Hepatic stellate cell (primary cell): ENCODE measurements at places on chromosomes 2 and 18.

DNA sequence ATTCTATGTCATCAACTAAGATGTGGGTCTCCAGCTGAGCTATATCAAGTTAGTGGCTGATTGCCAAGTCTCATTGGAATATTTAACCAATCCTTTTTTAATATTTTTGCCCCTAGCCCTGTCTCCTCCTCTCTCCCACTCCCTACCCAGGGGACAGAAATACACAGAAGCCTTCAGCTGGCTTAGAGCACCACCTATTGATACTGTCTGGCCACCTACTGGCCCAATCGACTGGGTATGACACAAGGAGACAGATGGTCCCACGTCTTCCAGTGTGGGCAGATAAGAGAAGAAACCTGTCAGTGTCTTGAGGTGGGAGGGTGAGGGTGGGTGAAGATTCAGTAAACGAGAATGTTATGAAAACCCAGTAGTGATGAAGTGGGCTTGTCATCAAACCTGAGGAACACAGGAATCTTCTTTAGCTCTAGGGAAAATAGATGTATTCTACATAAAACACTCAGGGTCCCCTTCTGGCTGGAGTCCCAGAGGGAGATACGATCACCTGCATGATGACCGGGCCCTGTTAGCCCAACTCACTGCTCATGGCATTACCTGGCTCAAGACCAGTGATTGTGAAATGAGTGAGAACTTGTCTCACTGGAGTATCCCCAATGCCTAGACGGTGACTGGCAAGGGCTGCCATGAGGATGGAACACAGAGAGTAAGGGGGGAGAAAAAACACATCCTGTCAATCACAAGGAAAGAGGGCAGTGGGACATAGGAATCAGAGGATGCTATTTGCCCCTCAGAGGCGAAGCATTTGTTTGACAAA is 26.7 kb downstream of the POLR1A start:
- peak; percentile 42 for DNase-seq

DNA sequence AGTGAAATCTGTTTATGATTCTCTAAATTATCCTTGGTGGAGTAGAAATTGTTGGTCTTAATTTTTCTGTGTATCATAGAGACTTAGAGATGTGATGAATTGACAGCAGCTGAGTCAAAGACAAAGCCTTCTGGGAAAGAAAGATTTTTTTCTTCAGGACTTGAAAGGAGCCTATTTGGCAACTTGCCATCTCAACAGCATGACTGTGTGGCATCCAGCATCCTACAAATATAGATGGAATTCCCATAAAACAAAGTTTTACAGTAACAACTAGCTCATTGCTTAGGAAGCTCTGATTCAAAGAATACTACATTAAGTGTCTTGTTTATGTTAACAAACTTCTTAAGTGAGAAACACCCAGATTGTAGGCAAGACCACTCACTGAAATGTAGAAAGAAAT is 79.2 kb upstream of the SETBP1 start:
- no peak for DNase-seq

DNA sequence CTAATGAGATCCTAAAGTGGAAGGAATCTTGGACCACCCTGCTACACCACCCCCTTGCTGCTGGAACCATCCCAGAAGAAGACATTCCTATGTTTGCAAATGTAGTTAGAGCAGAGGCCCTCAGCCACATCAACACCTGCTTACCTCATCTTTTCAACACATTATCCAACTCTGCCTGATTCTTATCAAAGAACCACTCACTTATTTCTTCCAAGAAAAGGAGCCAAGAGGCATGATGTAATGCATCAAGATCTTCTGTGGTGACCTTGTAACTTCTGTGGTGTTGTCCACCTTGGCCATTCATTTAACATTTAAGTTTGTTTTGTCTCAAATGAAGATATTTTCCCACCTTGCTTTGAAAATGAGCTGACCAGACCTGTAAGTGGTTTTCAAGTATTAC is 338.1 kb downstream of the CTNNA2 start:
- DNase-seq = no peak

GRCh38 chr18:7946734-7947377 is 379.7 kb downstream of the PTPRM start:
- peak; percentile 52 for DNase-seq

DNA sequence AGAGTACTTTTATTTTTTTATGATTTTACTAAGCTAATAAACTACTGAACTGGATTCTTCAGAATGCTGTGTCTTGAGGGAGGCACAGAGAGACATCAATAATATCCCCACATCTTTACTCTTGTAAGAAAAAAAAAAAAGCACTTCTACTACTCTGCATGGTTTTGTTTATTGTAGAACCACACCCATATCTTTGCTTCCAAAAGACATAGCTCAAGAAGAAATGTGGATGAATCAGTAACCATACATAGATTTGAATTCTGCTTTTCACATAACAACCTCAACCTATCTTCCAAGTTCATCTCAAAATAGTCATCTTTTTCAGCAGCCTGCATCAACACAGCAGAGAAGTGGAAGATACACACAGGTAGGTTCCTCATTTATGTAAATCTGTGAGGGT is 12.2 kb upstream of the COL5A2 start:
- DNase-seq = no peak

GRCh38 chr2:209976698-209977385 is 25.6 kb upstream of the RPE start:
- no peak for DNase-seq

DNA sequence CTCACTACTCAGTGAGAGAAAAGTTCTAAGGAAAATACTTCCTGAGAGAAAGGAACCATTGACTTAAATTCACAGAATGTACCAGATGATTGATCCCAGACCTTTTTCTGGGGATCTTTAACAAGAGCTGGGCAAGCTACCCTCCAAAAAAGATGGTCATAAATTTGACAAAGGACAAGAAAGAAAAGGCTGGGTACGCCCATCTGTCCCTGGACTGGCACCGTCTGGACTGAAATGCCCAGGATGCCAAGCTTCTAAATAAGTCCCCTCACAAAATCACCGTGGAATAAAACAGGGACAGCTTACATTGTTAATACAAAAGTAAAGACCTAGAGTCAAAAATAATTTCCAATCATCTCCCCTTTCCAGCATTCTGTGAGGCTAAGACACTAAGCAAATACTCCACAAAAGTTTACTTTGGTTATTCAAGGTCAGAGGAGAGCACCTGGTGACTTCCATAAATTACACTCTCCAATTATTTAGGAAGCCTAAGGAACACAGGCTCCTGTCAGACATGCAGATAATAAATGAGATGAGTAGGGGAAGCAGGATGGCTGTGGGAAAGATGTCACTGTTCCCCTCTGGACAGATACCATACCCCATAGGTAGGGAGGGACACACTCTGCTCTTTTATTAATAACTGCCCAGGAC is 69.9 kb downstream of the UXS1 start:
- DNase-seq = no peak

DNA sequence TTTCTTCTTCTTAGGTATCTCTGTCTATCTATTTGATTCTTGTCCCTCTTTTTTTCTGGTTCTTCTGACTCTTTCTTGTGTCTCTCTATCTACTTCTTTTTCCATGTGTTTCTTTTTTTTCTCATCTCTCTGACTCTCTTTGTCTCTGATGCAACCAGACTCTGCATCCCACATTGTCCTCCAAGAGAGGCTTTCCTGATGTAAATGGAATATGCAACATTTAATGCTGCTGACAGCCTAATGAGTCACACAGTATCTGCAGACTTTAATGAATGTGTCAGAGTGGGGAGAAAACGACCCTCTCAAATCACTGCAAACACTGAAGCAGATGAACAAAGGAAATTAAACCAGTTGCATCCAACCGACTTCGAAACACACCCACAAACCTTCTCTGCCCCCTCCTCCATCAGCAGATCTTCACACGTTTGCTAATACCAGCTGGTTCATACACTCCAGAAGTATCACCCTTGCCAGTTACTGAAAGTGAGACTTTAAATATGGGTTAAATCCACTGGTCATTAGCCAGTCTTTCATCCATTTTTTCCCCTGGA is 351.5 kb downstream of the TXNL1 start:
- DNase-seq = no peak

- no peak for DNase-seq
Observed at GRCh38 chr2:810397-810796, 133.2 kb upstream of the TMEM18 start.

- DNase-seq = no peak
Observed at GRCh38 chr2:37973615-37974353, 48.7 kb downstream of the RMDN2 start.

DNA sequence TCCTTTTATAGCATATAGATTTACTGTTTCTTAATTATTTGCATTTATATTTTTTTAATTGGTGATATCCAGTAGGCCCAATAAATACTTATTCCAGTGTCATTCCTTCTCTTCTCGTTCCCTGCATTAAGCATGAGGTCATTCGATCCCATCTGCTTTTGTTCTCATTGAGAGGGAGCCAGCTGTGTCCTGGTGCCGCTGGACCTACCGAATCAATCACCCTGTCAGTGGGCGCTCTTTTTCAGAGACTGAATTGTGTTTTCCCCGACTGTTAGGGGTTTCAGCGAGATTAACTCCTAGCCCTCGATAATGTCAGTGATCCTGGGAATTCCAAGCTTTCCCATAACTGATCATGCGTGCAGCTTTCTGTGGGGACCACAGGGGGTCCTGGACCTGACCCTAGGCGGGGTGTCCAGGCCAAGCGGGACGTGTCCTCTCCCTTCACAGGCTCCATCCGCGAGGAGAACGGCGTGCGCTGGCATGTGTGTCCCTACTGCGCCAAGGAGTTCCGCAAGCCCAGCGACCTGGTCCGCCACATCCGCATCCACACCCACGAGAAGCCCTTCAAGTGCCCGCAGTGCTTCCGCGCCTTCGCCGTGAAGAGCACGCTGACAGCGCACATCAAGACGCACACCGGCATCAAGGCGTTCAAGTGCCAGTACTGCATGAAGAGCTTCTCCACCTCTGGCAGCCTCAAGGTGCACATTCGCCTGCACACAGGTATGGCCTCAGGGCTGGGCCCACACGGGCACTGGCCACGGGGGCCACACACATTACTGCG is 72.4 kb downstream of the ZNF236 start:
- DNase-seq = no peak

- DNase-seq = peak; percentile 34
Observed at GRCh38 chr18:21997207-21998143, 171.9 kb upstream of the GATA6 start.

DNA sequence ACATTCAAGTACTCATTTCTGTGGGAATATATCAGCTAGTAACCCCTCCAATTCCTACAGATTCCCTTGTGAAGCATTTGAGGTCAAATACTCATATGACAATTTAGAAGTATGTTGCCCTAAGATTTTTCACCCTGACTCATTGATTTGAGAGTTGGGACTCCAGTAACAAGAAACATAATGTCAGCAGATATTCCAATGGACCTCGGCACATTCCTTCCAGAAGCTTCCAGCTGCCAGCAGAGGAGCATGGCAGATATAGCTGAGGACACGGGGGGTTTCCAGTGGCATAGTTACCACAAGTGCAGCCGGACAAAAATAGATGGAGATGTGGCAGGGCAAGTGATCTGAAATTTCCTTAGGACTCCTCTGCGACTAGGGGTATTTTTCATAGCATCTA is 101.9 kb upstream of the ARHGAP28 start:
- no peak for DNase-seq

DNA sequence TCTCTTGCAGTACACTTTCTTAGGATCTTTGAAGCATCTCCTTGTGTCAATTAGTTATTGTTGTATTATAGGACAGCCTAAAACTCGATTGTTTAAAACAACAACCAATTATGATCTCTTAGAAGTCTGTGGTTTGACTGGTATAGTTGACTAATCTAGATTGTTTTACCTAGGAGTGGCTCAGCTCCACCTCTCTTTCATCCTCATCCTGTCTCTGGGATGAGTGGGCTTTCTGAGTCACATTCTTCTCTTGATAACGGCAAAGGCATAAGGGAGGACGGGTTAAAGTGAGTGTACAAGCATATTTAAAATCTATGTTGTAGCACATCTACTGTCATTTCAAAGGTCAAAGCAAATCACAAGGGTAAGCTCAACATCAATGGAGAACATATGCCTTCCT is 102.3 kb upstream of the GULP1 start:
- no peak for DNase-seq

- no peak for DNase-seq
Observed at GRCh38 chr2:219616550-219616949, 10.9 kb upstream of the SLC4A3 start.

DNA sequence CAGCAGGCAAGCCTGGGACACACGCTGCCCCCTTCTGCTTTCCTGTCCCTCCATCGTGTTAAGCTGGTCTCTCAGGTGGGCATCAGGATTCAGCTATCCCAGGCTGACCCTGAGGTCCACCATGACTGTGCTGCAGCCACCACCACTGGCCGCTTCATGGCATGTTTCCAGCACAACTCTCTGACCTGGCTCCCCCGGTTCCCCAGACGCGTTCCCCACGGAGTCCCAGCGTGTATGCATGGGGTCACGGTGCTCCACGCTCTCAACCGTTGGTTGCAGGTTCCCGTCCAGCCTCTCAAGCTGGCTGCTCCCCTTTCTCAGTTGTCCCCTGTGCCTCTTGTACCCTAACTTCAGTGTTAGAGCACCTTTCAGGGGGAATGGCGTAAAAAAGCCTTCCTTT is 20.3 kb downstream of the HPCAL1 start:
- no peak for DNase-seq

DNA sequence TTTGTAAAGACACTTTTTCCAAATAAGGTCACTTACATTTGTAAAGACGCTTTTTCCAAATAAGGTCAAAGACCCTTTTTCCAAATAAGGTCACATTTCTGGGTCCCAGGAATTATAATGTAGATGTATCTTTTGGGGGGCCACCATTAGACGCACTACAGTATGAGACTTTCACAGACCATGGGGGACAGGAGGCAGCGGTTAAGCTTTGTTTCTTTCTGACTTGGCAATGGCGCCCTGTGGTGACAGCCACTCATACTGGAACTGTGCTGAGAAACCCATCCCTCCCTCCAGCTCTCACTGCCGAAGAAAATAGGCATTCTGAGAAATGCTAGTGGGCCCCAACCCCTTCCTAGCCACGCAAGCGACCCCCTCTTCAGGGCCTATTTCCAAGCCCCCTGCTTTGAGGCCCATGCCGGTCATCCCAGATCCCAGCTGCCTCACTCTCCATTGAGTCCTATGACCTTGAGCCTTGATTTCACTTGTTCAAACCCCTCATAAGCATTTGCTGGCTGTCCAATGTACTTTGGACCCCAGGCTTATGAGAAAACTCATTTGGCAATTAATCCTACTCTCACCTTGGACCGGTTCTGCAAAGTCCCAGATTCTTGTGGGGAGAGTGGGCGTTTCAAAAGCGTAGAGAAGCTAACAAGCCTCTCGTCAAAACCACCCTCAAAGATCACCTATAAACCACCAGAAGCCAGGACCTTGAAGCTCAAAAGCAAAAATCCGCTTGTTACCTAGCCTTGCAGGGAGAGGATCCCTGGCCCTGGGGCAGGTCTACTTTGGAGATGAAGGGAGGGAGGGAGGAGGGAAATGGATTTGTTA is 11.3 kb upstream of the SPATA3 start:
- no peak for DNase-seq

GRCh38 chr2:220452561-220452960 is 825.1 kb downstream of the SLC4A3 start:
- no peak for DNase-seq

GRCh38 chr2:136242687-136243277 is 124.8 kb upstream of the CXCR4 start:
- no peak for DNase-seq

DNA sequence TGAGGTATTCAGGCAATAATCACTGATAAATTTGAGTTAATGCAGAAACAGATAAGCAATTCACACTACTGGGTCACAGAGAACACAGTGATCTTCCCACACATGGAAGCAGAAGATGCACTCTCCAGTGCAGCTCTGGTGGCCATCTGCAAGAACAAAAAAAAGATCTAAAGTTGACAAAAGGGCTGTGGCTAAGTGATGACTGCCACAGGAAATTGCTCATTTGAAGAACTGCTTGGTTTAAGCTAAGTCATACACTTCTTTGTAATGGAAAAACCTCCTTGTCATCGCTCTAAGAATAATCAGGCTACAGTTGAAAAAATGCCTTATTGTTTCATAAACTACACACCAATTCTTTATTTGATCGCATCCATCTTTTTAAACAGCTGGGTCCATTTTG is 115.1 kb downstream of the DTNB start:
- peak; percentile 67 for DNase-seq
